Stimulated activated CD4-positive, alpha-beta T cell treated with anti-CD3 and anti-CD28 coated beads, Interleukin-4, amount 100 ng/mL, for 48 hours (primary cell): ENCODE measurements at places on chromosomes 2 and 18.

DNA sequence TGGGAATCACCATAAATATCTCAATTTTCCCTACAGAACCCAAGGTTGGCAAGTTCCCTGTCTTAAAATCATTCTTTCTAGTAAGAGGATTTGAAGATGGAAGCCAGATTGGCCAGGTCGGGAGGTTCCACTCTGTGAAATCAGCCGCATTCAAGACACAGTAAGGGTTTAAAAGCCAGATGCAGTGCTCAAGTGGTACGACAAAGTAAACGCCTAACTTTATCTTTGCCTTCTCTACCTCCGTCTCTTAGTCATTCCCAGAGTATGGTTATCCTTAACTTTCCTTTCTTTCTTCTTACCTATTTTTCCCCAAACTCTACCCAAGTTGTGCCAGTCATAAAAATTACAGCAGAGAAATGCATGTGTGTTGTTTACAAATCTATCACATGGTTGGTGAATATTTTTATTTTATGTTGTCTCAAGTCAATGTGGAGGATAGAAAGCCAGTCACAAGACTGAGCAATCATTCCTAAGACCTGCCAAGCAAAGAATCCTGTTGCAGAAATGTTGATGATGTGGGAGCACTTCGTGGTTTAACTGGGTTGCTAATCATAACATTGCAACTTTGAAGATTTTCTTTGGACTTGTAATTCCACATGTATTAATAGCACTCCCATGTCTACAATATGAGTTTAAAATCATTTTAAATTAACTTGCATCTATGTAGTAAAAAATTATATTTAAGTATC, 62.6 kb downstream of the SLC40A1 start:
- no peak for DNase-seq

- no peak for DNase-seq
Measured at GRCh38 chr2:175463589-175464310, 282.2 kb upstream of the ATP5MC3 start.

DNA sequence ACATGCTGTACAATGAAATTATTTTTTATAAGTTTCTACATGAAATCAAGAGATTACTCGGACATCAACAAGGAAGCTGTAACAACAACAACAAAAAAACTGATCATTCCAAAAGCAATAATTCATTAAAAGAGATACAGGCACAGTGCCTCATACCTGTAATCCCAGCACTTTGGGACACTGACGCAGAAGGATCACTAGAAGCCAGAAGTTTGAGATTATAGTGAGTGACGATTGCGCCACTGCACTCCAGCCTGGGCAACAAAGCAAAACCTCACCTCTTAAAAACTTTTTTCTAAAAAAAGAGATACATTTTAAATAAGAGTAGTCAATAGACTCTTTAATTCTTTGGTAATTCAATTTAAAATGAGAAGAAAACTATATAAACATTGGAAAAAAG, 364.3 kb downstream of the TNS1 start:
- DNase-seq: no peak

DNA sequence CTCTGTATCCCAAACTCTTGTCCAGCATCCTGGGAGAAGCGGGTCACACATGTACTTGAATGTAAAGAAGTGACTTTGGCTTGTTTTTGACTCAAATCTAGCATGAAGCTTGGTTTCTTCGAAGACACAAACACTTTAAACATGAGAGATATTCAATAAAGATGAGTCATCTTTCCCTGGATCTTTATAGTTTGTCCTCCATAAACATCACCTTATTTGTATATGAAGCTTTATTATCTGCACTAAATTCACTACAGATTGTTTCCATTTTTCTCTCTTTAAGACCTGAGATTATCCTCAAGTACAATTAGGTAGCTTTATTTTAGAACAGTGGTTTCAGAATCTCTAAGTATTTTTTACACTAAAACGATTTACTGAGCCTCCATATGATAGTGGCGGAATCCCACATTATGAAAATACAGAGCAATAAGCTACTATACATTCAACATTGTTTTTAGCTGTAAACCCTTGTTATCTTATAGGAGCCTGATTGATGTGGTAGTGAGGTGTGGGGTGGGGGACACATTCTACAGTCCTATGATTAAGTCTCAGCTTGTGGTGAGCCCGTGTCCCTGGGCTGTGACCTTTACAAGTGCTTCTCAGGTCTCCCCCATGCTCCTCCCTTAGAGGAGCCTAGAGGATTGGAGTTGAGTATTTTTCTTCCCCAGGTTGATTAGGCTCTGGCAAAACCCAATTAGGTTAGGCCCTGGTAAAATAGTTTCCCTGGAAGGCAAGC, 79.6 kb upstream of the RAPGEF4 start:
- no peak for DNase-seq

DNA sequence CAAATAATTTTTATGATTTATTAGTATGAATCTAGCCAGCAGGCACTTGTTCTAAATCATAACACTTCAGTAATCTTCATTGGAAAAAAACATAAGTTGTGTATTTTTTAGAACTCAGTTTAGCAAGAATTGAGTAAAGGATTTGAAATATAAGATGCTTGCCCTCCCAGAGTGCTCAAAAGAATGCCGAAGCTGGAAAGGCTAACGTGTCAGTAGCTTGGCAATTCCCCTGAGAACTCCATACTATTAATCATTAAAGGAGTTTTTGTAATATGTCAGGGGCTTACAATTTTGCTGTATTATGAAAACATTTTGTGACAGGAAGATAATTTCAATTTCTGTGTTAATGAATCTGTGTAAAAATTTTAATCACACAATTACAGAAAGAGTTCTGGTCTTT, 122.7 kb downstream of the GULP1 start:
- no peak for DNase-seq

DNA sequence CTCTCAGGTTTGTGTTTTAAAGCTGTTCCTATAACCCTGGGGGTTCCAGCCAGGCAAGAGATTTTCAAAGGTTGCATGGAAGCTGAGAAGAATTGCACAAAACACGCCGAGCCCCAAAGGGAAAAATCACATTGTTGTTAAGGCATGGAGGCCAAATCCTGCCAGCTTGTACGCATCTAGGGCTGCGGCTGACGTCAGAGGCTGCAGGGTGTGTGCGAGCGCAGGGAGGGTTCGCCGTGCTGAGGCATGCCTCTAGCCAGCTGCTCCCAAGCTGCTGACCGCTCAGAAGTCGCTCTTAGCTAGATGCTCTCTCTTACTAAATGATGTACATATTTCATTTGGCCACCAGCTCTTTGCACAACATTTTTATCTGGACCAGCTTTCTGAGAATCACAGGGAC, 191.8 kb downstream of the LPIN1 start:
- DNase-seq: no peak

- peak; percentile 38 for DNase-seq
Measured at GRCh38 chr2:174486563-174487107, at the start of gene GPR155. Gene GPR155 (minus strand): TSS chr2:174487029. CDS start chr2:174481956, 5,073 bp downstream.

DNA sequence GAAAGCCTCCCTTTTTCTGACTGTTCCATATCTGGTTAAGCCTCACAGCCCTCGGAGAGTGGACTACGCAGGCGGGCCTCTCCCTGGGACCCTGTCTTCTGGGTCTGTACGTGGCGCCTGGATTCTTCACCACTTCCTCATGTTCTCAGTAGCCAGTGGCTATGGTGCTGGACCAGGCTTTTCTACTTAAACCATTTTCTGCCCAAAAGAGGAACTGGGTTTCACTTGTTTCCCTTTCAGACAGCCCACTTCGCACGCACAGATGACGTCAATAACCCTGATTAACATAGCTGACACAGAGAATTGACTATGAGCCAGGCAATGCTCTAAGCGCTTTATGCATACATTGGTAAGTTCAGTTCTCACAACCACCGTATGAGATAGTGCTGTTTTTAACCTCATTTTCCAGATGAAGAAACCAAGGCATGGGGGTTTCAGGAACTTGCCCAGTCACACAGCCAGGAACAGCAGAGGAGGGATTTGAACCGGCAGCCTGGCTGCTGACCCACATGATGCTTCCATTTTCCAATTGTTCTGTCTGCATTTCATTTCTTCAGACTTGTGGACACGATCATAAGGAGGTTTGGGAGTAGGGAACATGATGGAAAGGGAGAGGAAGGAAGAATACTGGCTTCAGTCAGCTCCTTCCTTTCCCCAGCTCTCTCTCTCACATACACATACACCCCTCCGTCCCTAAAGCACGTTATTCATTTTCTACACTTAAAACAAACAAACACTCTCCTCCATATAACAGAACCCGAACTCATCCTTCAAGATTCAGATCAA, 41.7 kb downstream of the MYOM1 start:
- DNase-seq: no peak

DNA sequence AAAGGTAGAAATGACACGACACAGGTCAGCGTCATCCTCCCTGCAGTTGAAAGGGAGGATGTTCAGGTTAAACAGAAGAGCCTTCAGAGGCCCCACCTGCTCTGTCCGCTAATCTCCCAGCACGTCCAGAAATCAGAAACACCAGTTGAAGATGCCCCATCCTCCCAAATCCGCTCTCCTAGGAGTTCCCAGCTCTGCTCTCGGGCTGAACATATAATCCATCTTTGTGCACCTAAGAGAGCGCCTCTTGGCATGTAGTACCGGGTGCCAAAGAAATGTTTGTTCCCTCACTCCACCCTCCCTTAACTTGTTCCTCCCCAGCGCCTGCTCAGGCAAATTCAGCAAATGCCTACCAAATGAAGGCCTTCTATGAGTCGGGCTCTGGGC, 145.2 kb upstream of the SMAD2 start:
- no peak for DNase-seq

DNA sequence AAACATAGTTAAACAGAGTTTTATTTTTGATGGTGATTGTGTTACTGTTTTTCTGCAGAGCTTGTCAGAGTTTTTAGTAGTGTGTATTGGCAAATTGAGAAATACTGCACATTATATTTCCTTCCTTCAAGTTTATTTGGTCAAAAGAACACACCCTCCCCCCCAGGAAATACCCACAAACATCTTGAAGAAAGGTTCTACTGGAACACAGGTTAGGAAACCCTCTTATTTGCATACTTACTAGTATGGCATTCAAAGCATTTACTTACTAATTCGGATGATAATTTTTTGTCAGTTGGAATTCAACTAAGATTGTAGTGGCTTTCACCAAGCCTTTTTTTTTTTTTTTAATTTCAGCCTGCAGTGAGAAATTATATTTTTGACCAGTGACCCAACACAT, 9.1 kb downstream of the CAB39 start:
- no peak for DNase-seq

- peak; percentile 36 for DNase-seq
Measured at GRCh38 chr2:191676790-191677645, 918 bp upstream of the NABP1 start.
